Stimulated activated CD4-positive, alpha-beta T cell treated with anti-CD3 and anti-CD28 coated beads, Interleukin-2, amount 100 ng/mL, for 24 hours (primary cell): ENCODE measurements at places on chromosomes 11 and 22.

DNA sequence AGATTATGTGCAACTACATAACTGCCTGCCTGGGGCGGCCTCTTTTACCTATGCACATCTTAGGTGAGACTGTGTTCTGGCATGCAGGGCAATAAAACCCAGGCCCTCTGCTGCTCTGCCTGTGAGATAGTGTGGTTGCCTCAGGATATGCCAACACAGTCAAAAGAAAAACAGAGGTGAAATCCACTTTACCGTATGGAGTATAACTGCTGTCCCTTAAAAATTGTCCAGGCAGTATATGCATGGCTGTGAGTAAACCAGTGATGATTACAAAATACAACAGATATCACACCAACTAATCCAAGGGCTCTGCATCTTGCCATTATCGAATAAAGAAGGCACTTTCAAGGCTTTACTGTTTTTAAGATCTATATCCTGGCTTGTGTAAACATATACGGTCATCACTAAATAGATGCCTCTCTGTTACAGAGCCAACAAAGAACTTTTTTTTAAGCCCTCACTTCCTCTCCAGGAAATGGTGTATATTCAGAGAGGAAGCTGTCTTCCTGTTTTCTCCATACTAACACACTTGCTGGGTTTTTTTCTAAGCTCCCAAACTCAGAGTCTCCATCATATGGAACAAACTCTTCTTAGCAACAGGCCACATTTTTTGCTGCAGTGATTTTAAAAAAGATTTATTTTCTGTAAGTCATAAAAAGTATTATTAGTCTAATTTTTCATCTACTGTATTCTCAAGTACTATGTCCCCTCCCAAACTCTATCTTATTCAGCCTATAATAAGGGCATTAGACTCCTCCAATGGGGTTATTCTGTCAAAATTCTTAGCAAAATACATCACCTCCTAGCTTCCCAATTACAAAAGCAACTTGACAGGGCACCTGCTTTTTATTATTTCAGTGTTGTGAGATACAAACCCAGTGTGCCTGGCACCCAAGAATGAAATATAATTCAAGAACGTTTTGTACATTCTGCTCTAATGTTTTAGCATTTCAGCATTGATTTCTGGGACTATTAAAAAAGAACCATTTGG lies 135.2 kb downstream of the MAML2 start:
- DNase-seq: no peak

DNA sequence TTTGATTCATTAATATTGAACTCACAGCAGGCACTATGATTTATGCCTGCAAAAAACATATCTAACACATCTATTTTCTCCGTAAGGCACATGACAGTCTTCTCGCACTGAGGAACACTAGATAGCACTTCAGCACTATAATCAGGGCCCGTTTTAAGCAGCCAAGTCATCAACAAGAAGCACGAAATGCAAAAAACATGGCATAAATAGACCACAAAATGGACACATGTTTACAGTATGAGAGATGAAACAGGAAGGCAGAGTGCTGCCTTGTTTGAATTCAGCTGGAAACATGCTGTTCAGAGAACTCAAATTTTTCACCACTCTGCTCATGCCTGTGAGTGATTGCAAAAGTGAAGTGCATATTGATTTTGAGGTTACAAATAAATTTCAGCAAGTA lies 205.8 kb upstream of the PDGFD start:
- DNase-seq: no peak

DNA sequence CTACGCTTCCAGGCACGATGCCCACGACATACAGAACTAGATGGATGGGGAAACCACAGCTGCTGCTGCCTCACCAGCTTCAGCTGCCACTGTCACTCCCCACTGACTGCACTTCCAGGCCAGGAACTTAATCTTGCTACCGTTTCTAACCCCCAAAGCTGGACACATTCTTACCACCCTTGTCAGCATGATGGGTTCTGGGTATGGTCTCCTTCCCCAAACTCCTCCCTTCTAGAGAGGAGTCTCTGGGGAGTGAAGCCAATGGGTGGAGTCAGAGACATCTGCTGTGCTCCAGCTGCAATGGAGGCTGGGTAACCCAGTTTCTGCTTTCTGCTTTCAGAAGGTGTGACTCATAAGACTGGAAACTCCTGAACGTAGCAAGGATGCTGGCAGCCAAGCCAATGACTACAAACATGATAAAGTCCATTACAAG lies 87.0 kb upstream of the THY1 start:
- DNase-seq: peak; percentile 38

GRCh38 chr11:60175860-60176275 lies 7.0 kb downstream of the MS4A6A start:
- DNase-seq: no peak

DNA sequence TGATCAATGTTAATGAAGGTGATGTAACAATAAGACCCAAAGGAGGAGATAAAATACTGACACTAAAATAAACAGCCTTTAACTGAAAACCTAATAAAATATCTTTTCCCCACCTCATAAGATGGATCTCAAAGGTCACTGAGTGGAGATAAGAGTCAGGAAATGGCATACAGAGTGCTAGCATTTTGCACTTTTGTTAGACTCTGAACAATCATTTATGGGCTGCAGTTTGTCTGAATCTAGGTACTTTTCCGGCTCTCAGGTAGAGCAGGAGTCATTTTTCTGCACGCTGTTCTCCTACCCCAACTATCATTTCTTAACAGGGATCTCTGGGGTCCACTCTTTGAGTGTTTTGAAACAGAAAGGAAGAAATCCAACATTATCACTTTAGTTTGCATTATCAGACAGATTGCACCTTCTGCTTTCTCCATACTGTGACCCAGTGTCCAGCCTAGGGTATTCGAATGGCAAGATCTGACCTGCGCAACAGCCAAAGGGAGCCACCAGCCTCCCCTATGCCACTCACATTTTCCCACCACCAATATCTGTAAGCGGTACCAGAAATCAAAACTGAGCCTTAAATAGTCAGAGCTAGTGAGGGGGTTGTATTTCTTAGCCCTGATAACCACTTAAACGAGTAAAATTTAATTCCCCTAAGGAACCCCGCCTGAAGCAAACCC lies 863 bp downstream of the SIAE start:
- DNase-seq: no peak

DNA sequence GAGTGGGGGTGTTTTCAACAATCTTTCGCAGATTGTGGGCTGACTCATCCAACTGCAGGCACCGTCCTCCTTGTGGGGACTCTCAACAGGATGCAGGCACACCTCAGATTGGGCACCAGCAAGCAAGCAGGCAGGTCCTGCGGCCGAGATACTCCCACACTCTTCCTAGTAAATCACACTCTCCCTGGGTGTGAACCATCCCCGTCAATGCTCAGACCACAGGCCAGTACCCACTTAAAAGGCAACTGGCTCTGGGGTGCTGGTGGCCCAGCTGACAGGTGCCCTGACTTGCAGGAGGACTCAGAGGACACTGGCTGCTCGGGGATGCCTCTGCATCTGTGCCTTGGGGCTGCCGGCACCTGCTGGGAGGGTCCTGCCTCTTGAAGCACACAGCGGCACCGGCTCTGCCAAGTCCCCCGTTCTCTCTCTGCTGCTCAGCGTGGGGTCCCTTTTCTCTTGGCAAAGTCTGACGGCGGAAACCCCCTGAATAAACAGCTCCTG lies 282.5 kb downstream of the CTTN start:
- DNase-seq: no peak

DNA sequence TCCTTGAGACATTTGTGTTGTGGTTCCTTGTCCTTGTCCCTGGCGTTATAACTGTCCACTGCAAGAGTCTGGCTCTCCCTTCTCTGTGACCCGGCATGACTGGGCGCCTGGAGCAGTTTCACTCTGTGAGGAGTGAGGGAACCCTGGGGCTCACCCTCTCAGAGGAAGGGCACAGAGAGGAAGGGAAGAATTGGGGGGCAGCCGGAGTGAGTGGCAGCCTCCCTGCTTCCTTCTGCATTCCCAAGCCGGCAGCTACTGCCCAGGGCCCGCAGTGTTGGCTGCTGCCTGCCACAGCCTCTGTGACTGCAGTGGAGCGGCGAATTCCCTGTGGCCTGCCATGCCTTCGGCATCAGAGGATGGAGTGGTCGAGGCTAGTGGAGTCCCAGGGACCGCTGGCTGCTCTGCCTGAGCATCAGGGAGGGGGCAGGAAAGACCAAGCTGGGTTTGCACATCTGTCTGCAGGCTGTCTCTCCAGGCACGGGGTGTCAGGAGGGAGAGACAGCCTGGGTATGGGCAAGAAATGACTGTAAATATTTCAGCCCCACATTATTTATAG lies 23.0 kb downstream of the MYBPC3 start:
- no peak for DNase-seq

GRCh38 chr11:69306821-69307220 lies 12.9 kb downstream of the MYEOV start:
- DNase-seq: no peak

GRCh38 chr11:66328302-66329144 lies 7.7 kb downstream of the RIN1 start:
- DNase-seq: peak; percentile 85

DNA sequence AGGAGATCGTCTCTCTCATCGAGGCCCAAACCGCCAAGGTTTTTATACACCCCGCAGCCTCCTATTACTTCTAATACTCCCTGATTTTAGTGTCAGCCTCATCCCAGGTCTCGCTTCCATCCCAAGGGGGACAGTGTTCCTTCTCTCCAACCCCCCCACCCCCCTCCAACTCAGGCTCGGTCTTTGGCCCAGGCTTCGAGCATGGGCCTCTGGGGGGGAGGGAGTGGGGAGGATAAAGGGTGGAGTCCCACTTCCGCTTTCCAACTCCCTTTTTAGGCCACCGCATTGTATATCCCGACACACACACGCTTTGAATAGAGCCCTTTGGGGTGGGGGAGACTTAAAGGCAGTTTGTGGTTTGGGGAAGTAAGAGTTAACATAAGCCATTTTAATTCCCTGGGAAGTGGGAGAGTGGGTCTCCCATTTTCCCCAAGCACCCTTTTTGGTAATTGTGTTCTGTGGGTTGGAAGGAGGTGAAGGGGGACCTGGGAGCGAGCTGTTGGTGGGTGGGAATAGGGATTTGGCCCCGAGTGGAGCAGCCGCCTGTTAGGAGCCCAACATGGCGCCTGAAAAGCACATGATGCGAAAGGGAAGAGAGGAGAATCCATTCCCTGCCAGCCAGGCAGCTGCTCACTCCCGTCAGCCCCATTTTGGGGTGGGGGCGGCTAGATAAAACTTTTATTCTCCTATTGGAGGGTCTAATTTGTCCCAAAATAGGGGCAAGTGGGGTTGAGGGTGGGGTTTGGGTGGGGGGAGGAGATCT lies 844 bp downstream of the PCF11 start:
- DNase-seq: peak; percentile 57

GRCh38 chr11:78893996-78894395 lies 319.3 kb upstream of the NARS2 start:
- no peak for DNase-seq

- DNase-seq: no peak
These were observed 79.7 kb downstream of the DGCR2 start for GRCh38 chr22:19042285-19043120.

- no peak for DNase-seq
These were observed 4.5 kb downstream of the OR9Q2 start for GRCh38 chr11:58193391-58193790.

DNA sequence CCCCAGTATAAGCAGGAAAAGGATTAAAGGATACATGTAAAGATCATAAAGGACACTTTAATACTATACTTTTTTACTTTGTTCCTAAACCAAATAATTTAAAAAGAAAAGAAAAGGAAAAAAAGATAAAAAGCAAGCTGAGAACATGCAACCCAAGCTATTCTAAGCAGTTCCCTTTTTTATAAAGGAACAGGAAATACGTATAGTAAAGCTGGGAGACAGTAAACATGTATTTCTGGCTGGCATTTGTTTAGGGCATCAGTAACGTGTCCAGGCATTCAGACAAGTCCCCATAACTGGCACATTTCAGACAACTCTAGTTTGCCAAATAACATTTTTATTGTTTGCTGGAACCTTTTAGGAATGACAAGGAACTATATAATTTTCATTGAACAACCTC lies 24.9 kb downstream of the BCO2 start:
- no peak for DNase-seq

DNA sequence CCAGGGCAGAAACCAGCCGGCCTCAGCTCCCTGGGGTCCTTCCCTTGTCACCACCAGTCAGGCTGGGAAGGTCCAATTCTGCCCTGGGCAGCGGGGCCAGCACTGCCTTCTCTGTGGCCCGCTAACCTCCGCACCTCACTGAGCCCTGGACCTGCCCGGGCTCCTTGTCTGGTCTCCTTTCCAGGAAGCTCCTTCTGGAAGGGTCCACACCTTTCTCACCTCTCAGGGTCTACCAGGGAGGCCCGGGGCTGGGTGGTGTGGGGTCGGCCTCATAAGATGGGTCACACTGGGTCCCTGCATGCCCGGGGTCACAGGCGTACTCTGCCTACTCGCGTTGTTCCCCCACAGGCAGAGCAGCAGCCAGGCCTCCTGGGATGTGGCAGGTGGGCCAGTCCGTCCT lies 69.0 kb downstream of the WNT7B start:
- DNase-seq: no peak

DNA sequence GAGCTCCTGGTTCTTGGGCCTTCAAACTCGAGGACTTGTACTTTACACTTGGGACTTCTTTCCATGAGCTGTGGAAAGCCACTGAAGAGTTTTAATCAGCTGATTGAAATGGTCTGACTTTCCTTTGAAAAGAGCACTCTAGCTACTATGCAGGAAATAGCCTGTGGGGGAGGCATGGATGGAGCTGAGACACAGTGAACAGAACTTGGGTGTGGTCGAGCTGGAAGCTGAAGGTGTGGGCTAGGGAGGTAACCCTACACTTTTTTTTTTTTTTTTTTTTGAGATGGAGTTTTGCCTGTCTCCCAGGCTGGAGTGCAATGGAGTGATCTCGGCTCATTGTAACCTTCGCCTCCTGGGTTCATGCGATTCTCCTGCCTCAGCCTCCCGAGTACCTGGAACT lies 17.5 kb upstream of the CAPRIN1 start:
- no peak for DNase-seq

DNA sequence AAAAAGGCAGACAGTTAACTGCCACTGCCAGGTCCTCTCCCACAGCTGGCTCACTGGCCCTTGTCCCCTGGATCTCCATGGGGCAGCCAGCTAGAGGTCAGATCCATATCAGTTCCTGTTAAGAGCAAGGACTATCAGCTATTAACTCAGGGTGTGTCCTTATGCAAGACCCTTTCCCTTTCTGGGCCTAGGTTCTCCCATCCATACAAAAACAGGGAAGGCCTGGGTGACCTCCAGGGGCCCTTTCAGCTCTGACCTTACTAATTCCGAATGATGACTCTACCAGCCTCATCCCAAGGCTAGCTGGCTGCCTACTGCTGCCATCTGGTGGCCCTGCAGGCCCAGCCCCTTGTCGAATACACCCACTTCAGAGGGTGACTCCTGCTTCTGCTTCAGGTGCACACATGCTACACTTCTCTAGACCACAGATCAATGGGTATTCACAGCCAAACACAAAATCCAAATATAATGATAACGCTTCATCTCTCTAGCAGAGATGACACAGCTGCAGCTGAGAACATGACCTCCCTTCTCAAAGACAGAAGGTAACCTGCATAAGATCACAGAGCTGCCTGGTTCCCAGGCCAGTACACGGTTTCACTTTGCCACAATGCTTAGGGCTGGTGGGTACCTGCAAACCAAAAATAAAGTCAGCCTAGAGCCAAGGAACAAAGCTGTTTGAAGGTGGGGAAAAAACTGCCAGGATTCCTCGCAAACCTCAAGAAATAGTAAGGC lies 34.1 kb downstream of the SERGEF start:
- no peak for DNase-seq
